Left cardiac atrium (tissue), 4 donors: ENCODE measurements at places on chromosomes 16 and 17. TPM values are rescaled to one million over a fixed set of nuclear protein-coding genes. Genes with fewer than 3 reads are reported as not detected.
A peak's percentile ranks its signal among the peaks of the same experiment; 100 is the strongest.

The FSCN2 gene
- 0.39 TPM for total RNA-seq

DNA sequence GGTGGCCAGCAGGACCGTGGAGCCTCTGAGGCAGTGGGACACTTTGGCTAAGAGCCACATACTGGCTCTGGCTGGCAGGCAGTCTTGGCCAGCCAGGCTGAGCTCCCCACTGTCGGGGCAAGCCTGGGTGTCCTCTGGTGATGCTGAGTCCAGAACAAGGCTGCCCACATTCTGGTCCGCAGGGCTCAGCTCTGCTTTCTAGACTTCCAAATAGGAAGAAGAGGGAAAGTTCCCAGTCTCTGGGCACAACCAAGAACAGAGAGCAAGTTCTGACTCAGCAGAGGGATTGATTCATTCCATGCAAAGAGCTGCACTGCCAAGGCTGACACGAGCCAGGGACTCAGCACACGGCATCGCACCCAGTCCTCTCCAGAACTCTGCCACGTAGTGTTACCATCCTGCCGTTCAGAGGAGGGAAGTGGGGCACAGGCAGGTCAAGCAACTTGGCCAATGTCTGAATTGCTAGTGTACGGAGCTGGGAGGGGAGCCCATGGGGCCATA is 58.9 kb downstream of the NOS2 start:
- DNase-seq = no peak

DNA sequence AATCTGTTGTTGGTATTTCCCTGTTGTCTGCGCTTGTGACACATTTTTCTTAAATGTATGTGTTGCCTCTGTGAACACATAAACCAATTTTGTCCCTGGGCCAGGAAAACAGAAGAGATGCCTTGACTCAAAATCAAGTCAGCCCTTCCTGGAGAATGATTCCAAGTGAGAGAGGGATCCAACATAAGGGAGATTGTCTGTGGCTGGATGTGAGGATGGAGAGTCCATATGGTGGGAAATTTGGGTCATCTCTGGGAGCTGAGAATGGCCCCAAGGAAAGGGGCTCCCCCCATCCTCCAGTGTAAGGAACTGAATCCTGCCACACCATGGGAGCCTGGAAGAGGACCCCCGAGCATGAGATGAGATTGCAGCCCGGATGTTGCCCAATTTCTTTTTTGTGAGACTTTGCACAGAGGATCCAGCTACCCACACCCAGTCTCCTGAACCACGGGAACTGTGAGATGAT is 13.5 kb downstream of the CRYM start:
- no peak for DNase-seq

GRCh38 chr17:2336852-2337543 is at the start of gene SGSM2:
TSS of gene SGSM2 (plus strand) at chr17:2337501. CDS start at chr17:2337689, 188 bp downstream.
- peak; percentile 77 for DNase-seq

The MYH13 gene
- total RNA-seq = not detected

GRCh38 chr17:9021992-9022572 is 772 bp downstream of the NTN1 start:
- DNase-seq = peak; percentile 62

- DNase-seq = no peak
These were observed 601 bp upstream of the NGFR start for GRCh38 chr17:49494399-49494985.

The PTX4 gene
- 0.21 TPM for total RNA-seq

DNA sequence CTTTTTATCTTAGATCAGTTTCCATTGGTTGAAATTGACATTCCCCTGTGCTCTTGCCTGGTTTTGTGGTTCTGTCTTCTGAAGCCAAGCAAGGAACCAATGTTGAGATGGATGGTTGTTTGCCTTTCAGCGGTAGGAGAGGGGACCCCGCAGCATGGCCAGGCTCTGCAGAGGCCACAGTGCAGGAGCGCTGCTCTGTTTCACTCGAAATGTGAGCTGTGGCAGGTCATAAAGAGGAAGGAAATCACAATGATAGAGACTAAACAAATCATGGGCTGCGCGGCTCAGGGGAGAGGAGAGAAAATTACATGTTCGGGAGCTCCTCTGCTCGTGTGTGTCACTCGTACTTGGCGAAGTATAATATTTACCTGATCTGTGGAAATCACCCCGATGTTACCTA is 148.2 kb downstream of the SNX29 start:
- no peak for DNase-seq

DNA sequence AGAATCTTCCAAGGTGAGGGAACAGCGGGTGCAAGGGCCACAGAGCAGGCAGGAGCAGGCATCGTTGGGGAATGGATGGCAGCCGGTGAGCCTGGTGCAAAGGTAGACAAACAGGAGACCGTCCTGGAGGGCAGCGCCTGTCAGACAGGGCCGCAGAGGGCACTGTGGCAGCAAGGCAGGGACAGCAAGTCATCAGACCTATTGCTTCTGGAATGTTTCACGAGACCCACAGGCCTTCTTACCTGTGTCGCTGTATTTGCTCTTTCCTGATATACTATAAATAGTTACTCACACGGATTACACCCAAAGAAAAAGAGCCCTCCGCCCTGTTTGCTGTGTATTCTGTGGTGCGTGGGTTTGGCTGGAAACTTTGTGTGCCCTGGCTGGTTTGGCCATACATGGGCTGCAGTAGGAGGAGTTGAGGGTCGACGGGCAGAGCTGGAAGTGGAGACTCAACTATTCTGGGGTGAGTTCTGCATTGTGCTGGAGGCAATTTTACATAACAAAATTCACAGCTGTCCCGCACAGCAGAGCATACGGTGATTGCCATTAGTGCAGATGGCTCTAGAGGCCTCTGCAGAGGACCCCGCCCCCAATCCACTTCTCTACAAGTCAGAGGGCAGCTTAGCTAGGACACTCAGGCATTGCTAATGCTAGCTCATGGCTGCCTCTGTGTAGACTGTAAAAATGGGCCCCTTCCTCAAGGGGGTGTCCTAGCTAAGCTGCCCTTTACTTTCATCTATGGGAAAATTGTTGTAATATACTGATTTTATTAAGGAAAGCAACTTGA is 18.6 kb upstream of the POLR3E start:
- DNase-seq = no peak
